ENCODE measurements at places on chromosomes 2 and 18. TPM values are rescaled to one million over a fixed set of nuclear protein-coding genes. Genes with fewer than 3 reads are reported as not detected.

DNA sequence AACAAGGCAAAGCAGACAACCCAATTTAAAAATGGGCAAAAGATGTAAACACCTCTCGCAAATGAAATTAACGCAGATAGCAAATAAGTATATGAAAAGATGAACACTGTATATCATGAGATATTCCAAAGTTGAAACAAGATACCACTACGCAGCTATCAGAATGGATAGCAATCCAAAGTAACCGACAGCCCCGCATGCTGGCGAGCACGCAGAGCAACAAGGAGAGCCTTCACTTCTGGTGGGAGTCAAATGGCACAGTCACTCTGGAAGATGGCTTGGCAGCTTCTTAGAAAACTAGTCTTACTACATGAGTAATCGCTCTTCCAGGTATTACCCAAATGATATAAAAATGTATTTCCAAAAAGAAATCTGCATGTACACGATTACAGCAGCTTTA lies 1.4 kb downstream of the NDUFA10 start:
- DNase-seq, result no peak

- no peak for DNase-seq
Observed at GRCh38 chr2:149622343-149622742, 34.8 kb upstream of the MMADHC start.

The PTGR3 gene
- total RNA-seq, result 45.5 TPM

- DNase-seq, result no peak
Observed at GRCh38 chr2:119460076-119460475, 28.4 kb downstream of the TMEM37 start.

The RAD51AP2 gene
- total RNA-seq, result 0.55 TPM

DNA sequence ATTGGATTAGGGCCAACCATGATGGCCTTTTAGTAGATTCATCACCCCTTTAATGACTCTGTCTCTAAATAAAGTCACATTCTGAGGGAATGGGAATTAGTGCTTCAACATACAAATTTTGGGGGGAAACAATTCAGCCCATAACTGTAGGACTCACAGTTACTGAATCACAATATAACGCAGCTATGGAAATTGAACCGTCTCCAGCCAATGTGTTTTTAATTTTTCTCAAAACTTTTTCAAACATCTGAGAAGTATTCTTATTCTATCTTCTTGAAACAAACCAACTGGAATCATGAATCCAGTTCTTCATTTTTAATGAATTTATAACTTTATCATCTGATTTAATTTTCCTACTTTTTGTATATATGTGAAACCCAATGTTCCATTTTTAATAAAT lies 373.1 kb upstream of the SYT4 start:
- peak; percentile 47 for DNase-seq

The MAP2 gene
- 12.5 TPM for total RNA-seq

- DNase-seq, result no peak
Observed at GRCh38 chr18:49344096-49344495, 116.3 kb downstream of the DYM start.

The MYOM1 gene
- total RNA-seq, result 2.9 TPM

The SP5 gene
- 5.8 TPM for total RNA-seq

- peak; percentile 80 for DNase-seq
Observed at GRCh38 chr2:154623819-154624218, 74.7 kb upstream of the KCNJ3 start.

The XIRP2 gene
- not detected for total RNA-seq

GRCh38 chr2:168119515-168120141 lies 127.8 kb downstream of the STK39 start:
- peak; percentile 83 for DNase-seq

- peak; percentile 47 for DNase-seq
Observed at GRCh38 chr2:15943378-15944280, 3.3 kb downstream of the MYCN start.

The CHAC2 gene
- 0.45 TPM for total RNA-seq

- no peak for DNase-seq
Observed at GRCh38 chr2:232929303-232930058, 59.4 kb downstream of the SNORC start.

The ACTG2 gene
- total RNA-seq, result 1,470 TPM

- DNase-seq, result peak; percentile 84
Observed at GRCh38 chr2:200077210-200077650, 121.8 kb downstream of the MAIP1 start.

- DNase-seq, result no peak
Observed at GRCh38 chr2:169365029-169365480, 2.7 kb upstream of the LRP2 start.

The IL37 gene
- total RNA-seq, result not detected

The AKAIN1 gene
- not detected for total RNA-seq

The MDH1 gene
- total RNA-seq, result 199 TPM

All from stomach (tissue), 19 donors.